AG04450 (cell line): ENCODE measurements at places on chromosomes 16 and 17.

GRCh38 chr17:41382394-41382793 lies 288 bp upstream of the KRT34 start:
- no peak for DNase-seq

- no peak for DNase-seq
Measured at GRCh38 chr17:51258756-51259563, 889 bp downstream of the MBTD1 start.

GRCh38 chr16:80309178-80309577 lies 231.6 kb upstream of the DYNLRB2 start:
- DNase-seq, result no peak

DNA sequence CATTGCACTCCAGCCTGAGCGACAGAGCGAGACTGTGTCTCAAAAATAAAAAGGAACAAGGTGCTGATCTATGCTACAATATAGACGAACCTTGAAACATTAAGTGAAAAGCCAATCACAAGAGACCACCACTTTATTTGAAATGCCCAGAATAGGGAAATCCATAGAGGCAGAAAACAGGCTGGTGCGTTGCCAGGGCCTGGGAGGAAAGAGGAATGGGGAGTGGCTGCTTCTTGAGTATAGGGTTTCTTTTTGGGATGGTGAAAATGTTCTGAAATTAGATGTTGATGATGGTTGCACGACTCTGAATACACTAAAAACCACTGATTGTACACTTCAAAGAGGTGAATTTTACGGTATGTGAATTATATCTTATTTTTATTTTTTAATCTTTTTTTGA lies 20.3 kb upstream of the GLIS2 start:
- no peak for DNase-seq

DNA sequence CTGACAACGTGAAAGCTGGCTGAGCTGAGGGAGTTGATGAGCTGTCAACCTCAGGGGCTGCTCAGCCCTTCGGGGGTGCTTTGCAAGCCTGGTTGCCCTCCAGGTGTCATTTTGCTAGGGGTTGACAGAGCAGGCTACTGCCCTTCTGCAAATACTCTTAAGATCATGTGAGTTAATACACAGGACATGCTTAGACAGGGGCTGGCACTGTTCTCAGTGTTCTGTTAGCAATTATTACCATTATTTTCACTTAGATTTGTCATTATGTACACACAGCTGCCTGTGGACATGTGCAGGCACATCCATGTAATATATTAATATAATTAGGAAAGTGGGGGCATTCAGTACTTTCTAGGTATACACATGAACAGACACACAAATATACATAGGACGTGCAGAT lies 554.3 kb upstream of the HSBP1 start:
- no peak for DNase-seq

DNA sequence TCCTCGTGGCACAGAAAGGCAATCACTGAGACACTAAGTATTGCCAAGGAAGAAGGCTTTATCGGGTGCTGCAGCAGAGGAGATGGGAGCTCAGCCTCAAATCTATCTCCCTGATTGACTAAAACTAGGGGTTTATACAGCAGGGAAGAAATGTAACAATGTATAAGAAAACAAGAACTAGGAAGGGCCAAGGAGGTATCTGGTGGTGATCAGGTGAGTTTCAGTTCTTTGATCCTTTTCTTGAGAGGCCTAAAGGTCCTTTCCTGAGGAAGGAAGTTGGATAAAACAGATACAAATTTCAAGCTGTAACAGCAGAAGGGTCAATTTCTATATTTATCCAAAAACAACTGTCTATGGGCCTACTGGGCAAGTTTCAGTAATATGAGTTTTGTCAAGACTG lies 212.4 kb downstream of the COPRS start:
- no peak for DNase-seq

DNA sequence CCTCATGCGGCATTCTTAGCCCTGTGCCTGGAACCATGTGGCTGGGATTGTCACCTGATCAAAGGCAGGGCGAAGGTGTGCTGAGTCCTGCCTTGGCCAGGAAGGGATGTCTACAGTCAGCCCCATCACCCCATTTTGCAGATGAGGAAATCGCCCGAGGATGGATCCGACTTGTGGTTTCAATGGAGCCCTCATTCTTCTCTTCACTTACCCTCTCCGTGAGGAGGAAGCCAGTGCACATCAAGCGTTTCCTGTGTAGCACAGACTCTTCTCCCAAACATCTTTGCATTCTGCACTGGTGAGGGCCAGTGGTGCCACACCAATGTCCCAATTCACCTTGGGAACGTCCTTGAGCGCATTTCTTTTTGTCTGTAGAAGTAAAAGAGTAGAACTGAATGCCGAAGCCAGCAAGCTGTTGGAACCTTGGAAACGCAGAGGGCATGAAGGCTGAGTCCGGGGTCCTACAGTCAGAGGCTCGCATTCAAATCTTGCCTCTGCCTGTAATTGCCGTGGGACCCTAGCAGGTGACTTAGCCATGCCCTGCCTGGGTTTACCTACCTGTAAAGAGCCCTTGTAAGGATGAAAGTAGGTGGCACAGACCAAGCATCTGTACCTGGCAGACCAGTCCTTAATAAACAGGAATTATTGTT lies 85.4 kb downstream of the IRF8 start:
- no peak for DNase-seq

- no peak for DNase-seq
Measured at GRCh38 chr17:62855156-62855555, 47.0 kb upstream of the MARCHF10 start.
